ENCODE measurements at places on chromosomes 12 and 14.

DNA sequence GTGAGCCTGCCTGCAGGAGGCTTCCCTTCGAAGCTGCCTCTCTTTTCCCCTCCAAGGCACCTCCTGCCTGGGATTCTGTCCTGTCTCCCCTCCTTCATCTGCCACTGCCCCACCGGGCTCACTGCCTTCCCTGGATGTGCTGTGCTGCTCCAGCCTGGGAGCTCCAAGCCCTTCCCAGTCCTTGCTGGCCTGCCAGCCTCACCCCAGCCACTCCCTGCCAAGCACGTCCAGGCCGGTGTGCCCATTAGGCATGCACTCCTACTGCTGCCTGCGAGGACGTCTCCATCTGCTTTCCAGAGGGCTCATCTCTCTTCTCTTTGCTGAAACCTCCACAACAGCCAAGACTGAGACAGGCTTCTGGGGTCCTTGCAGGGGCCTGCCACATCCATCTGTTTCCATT lies 8.4 kb upstream of the SLC25A47 start:
- no peak for ATAC-seq

GRCh38 chr14:46048127-46048526 lies 603.5 kb downstream of the RPL10L start:
- no peak for ATAC-seq

DNA sequence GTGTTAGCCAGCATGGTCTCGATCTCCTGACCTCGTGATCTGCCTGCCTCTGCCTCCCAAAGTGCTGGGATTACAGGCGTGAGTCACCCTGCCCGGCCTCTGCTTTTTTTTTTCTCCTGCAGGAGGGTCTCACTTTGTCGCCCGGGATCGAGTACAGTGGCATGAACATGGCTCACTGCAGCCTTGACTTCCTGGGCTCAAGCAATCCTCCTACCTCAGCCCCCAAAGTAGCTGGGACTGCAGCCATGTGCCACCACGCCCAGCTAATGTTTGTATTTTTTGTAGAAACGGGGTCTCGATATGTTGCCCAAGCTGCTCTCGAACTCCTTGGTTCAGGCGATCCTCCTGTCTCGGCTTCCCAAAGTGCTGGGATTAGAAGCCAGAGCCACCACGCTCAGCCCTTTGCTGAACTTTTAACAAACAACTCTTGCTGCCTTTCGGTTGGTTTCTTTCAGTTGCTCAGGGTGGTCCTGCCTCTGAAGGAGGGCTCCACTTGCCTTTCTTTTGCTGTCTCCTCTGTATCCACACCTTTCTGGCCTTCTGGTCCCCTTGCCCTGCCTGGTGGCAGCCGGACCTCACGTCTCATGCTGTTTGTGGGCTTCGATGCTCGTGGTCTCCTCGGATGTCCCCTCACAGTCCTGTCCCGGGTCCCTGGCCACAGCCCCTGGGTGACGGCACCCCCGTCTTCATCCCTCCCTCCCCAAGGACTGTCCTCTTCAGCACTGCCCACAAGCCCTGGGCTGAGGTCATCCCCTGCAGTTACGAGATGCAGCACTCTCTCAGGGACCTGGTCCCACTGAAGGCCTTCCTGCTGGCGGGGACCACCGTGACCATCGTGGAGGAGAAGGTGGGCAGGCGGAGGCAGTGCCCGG lies 3.8 kb upstream of the B3GNT4 start:
- ATAC-seq = no peak

DNA sequence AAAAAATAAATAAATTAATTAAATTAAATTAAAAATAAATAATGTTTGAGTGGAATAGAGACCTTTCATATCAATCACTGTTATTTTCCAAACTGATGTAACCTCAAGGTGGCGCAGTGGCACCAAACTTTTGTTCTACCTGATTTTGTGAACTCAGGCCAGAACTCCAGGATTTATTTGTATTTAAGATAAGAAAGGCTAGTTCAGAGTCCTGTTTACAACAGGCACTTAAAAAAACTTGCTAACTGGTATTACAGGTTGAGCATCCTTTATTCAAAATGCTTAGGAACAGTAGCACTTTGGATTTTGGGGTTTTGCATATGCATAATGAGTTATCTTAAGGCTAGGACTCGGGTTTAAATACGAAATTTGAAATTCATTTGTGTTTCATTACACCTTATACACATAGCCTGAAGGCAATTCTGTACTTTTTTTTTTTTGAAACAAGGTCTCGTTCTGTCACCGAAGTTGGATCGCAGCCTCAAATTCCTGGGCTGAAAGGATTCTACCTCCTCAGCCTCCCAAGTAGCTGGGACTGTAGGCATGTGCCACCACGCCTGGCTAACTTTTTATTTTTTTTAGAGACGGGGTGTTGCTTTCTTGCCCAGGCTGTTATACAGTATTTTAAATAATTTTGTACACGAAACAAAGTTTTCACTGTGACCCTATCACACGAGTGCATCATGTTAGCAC lies 32.4 kb downstream of the YY1 start:
- ATAC-seq = no peak

- no peak for ATAC-seq
Observed at GRCh38 chr12:18719922-18720510, 17.8 kb downstream of the PLCZ1 start.

GRCh38 chr14:92726135-92726932 lies 22.1 kb downstream of the LGMN start:
- ATAC-seq = peak; percentile 76

GRCh38 chr12:4855121-4855924 lies 54.4 kb upstream of the KCNA1 start:
- peak; percentile 85 for ATAC-seq

GRCh38 chr12:27523305-27523641 lies 733 bp upstream of the PPFIBP1 start:
- ATAC-seq = no peak

GRCh38 chr14:102655137-102655536 lies 62.7 kb downstream of the RCOR1 start:
- peak; percentile 87 for ATAC-seq

DNA sequence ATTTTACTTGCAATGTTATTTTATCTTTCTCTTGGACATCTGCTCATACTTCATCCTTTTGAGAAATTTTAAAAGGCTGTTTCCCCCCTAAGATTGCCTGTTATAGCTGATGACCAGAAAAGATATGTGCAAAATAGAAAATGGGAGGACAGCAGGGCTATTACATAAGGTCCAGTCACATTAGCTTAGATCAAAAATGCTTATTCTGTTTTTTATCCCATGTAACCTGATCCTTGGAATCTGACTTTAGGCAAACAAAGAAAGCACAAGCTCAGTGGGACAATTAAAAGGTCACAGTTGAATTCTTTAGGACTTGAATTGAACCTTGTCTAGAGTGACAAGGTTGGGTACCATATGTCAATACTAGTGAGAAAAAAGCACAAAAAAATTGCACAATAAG lies 65.1 kb upstream of the TRHDE start:
- ATAC-seq = no peak

DNA sequence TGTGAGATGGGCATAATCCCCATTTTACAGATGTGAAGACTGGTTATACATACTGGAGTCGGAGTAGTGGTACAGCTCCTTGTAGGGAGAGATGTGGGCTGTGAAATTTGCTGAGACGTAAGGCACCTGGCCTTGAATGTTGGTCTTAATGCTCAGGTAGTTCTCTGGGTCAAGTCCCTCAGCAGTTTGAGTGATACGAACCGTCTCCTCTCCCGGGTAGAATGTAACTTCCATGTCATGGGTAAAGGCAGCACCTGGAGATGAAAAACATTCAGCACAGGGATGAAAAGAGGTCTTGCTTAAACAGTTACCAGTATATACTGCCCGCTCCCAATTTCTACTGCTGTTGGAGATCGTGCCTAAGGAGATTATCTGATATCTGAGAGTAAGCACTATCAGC lies 28.3 kb downstream of the NID2 start:
- no peak for ATAC-seq

DNA sequence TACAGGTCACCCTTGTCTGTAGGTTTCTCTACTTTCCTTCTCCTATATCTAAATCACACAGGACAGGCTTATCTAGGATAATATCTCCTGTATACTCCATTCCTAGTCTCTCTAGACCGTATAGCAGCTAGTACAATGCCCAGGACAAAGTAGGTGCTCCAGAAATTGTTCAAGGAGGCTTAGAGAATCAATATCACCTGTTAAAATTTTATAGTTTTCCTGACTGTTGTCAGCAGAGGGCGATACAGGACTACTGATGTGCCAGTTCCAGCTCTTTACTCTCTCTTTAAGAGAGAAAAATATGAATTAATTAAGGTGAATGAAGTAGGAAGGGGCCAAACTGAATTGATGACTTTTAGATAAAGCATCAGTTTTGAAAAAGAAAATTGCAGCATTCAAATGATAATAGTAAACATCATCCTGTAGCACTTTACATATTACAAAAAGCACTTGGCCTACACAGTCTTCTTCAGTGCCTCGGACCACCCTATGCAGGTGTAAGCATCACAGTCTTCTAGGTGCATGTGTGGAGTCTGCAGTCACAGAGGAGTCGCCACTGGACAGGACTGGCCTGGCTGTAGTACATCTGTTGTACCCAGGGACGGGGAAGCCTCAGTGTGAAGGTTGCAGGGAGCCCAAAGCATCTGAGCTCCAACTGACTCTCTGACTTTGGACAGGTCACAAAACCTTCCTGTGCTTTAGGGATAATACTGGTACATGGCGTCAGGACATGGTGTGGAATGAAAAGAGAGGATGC lies 61.9 kb upstream of the MAX start:
- peak; percentile 84 for ATAC-seq

GRCh38 chr12:100987552-100988521 lies 193.3 kb downstream of the ANO4 start:
- ATAC-seq = peak; percentile 98

DNA sequence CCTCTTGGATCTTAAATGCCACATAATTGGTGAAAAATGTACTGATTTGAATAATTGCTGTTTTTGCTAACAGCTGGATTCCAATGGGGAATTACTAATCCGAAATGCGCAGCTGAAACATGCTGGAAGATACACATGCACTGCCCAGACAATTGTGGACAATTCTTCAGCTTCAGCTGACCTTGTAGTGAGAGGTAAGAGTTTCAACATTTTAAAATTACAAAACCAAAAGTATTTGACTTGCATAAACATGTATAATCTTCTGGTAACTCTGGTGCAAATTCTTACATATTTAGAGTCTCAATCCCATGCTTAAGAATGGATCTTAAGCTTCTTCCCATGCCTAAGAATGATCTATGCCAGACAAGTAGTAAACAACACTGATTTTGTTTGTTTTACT lies 229.1 kb upstream of the PDZRN4 start:
- no peak for ATAC-seq

DNA sequence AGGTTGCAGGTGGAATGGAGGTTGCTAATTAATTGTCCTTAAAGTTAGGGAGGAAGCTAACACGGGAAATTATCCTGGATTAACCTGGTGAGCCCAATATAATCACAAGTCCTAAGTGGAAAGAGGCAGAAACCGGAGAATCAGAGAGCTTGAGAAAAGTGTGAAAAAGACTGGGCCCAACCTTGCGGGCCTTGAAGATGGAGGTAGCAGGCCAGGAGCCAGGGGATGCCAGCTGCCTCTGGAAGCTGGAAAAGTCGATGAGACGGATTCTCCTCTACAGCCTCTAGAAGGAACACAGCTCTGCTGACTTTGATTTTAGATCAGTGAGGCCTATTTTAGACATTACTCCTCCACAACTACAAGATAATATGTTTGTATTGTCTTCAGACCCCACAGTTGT lies 2.1 kb downstream of the SDR9C7 start:
- ATAC-seq = no peak

- no peak for ATAC-seq
Observed at GRCh38 chr14:101248840-101249675, 312.2 kb upstream of the DIO3 start.

DNA sequence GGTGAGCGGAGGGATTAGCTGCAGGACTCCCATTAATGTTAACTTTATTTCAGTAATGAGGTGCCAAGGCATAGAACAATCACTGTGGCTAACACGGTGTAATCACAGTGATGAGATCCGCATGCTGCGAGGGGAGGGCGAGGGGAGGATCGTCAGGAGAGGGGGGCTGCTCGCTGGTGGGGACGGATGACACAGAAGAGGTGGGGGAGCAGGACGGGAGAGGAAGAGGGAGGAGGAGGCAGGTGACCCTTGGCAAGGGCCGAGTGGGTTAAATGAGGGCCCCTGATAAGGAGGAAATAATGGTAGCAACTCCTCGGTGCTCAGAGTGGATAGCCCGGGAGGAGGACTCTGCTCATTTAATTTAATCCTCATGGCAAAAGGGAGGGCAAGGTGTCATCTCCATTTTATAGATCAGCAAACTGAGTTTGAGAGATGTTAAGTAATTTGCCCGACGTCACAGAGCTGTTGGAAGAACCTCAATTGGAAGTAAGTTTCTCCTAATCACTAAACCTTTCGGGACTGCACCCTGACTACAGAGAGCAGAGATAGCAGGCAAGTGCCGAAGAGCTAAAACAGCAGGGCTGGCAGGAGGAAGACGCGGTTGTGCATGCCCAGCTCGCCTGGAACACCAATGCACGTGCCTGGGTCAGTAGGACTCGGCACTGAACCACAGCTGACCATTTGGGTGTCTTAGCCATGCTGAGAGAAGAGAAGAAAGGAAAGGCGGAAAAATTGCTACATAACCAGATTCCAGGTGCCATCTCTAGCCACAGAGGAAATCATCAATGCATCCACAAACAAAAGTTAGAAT lies 43.0 kb downstream of the SPRING1 start:
- no peak for ATAC-seq

DNA sequence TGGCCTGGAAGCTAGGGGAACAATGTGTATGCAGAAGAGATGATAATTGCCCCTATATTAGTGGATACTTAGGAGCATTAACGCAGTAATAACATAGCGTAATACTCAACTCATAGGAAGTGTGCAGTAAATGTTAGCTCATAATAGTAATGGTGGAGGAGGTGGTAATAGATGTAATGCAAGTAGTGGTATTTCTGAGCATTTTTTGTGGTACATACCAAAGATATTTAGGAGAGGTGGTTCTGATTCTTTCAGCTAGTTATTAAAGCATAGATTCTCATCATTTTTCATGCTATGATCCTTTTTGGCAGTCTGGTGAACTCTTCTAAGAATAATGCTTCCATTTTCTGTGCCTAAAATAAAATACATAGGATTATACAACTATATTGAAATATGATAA lies 233.1 kb downstream of the PTPRO start:
- ATAC-seq = peak; percentile 38

All from SK-N-SH treated with all-trans-retinoic acid at 6 μM for 48 hours (cell line).